ENCODE measurements at places on chromosomes 7 and 10.

- DNase-seq, result no peak
These were observed 15.4 kb downstream of the MXI1 start for GRCh38 chr10:110222641-110223297.

DNA sequence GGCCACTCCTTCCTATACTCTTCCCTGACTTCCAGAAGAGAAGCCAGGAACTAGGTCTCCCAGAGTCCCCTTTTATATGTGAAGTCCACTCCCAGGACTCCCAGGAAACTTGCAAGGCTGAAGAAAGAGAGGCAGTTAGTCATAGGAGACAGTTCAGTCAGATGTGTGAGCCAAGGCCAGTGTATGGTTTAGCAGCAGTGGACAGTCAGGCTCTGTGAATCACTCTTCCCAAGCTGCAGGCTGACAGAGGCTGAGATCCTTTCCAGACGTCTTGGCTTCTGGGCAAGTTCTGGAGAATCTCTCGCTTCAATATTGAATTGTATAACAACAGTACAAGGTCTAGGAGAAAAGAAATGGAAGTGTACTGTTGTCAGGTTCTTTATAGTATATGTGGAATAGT is 26.9 kb downstream of the BLVRA start:
- no peak for DNase-seq

GRCh38 chr10:125880719-125881118 is 373 bp downstream of the DHX32 start:
- DNase-seq, result no peak

DNA sequence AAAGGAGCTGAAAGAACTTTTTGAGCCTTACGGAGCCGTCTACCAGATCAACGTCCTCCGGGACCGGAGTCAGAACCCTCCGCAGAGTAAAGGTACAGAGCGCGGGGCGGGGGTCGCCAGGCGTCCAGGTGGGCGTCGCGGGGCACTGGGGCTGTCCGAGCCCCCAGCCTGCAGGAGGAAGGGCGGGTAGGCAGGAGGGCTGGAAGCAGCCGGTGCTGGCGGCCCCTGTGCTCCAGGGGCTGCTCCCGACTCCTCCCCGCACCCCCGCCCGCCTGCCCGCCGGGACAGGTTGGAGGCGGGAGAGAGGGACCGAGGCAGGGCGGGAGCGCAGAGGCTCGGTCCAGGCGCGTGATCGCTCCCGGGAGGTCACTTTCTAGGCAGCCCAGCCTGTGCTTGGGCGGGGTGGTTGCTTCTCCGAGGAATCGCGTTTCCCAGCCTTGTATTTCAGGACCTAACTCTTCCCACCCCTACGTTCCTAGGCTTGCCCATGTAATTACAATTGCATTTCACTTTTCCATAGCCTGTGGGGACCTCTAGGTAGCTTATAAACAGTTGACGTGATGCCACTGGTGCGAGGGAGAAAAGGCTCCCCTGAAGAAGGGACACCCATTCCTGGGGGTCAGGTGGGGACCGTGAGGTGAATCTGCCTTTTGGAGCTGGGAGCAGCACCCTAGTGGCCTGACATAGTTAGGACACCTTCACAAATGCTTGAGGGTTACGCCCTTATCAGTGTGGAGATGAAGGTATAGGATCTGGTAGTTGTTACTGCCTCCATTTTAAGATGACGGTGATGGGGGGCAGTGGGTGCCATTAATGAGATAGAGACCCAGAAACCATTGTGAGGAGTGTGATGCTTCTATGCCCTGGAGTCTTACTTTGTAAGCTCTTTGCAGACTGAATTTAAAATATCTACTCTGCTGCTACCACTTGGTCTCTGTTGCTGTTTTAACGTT is 148.2 kb downstream of the CELF2 start:
- DNase-seq, result no peak

DNA sequence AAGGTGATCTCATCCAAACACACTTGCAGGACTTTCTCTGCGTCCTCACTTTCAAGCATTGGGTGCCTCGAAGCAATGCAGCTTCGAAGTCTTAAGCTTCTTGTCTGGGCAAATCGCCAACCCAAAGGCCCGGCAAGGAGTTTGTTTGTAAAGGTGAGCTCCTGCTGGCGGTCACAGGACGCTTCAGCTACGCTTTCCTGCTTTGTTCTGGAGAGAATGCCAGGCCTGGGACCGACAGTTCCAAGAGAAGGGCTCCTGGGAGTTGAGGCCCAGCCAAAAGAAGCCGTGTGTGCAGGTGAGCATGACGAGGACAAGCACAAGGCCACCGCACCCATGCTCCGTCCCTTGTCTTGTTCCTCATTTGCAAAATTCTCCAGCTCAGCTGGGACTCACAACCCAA is 106.6 kb upstream of the DOCK1 start:
- DNase-seq, result peak; percentile 53

DNA sequence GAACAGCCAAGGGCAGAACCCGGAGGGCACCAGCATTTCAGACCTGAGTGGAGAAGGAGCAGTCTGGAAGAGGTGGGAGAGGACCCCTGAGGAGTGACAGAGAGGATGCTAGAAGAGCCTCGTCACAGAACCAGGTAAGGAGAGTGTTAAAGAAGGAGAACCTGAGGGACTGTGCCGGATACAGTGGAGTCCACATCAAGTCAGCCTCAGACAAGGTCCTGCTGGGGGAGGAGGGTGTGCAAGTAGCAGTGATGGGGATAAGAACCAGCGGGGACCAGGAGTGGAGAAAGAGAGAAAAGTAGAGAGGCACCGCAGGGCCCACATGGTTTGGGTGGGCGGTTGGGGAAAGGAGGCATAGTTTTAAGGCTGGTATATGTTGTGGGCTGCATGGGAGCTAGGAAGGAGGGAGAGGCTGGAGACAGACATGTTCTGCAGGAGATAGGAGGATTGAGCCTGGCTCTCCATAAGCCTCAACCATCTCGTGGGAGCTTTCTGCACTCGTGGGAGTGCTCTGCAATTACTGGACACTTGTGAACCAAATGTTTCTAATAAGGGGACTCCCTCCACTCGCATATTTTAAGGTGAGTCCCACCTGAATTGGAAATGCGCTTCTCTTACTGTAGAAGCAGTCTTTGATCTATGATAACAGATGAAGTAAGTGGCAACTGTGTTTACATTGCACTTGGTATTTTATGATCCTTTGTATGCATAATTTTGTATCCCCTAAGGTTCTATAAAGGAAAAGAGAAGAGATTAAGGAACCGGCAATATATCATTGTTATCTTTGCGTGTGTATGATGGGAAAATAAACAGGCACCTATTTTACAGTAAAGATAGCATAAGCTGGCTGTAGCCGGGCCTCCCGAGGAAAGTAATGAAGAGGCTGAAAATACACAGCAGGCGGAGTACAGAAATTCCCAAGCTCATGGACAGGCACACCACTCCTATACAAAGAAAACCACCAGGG is 154.8 kb downstream of the ADAM12 start:
- DNase-seq, result no peak

DNA sequence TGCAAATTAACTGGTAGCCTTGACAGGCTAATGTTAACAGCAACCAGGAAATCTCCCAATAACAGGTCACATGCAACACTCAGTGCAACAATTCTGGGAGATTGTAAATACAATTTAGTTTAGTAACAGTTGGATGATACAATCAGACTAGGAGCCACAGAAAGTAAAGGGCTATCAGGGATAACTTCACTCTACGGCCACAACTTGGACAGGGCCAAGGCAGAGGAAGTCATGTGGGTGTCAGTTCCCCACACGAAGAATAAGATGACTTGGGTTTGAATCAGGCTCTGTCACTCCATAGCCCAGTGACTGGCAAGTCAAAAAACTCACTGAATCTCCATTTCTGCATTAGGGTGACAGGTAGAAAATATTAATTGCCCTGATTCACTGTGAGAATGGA is 217.3 kb upstream of the CCDC6 start:
- no peak for DNase-seq

GRCh38 chr7:118349604-118350003 is 125.1 kb downstream of the ANKRD7 start:
- no peak for DNase-seq

DNA sequence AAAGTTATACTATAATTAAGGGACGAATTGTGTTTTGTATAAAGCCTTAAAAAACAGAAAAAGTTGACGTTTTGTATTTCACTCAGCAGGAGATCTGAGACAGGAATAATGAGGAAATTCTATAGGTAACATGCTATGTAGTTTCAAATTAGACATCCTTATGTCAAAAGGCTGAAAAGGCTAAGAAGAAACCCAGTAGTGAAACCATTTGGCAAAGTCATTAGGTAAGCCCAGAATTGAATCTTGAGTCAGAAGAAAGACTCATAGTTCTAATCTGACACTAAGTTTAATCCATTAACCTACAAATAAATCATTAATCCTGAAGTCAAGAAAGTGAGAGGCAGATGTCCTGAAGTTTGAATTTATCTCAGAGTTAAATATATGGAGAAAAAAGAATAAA is 79.3 kb downstream of the RNF133 start:
- DNase-seq, result no peak

DNA sequence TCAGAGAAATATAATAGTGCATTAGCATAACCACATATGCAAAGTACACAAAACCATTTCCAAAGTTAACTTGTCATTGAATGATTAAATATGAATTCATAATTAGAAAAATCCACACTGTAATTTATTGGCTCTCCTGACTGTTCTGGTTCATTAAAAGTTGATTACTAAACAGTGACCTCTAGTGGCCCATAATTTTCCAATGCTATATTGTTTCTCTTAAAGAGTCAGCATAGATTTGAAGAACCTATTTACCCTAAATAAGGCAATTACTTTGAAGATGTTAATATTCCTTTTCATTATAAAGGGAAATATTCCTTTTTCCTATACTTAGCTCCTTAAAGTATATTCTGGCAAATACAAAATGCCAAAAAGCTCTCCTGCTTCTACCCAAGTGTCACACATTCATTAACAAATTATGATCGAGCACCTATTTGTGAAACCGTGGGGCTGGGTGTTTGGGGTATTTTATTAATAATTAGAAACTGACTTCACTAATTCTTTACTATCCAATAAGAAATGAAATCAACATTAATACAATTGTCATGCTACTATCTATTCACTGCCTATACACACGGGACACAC is 86.2 kb downstream of the HIBADH start:
- DNase-seq, result peak; percentile 79

GRCh38 chr7:138890499-138891445 is 90.4 kb downstream of the KIAA1549 start:
- DNase-seq, result peak; percentile 28

- DNase-seq, result no peak
These were observed 38.9 kb upstream of the YAE1 start for GRCh38 chr7:39527296-39527695.

GRCh38 chr7:154844499-154844898 is 158.4 kb downstream of the PAXIP1 start:
- DNase-seq, result no peak
